Pons (tissue), 1 donor: ENCODE measurements at places on chromosomes 4 and X.
A peak's percentile ranks its signal among the peaks of the same experiment; 100 is the strongest.

DNA sequence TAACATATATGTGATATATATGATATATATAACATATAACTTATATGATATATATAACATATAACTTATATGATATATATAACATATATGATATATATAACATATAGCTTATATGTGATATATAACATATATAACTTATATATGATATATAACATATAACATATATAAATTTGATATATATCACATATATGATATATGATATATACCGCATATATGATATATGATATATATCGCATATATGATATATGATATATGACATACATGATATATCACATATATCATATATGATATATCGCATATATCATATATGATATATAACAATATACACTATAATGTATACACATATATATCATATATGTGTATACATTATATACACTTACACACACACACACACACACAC, 114.3 kb downstream of the ELOVL6 start:
- DNase-seq: no peak

DNA sequence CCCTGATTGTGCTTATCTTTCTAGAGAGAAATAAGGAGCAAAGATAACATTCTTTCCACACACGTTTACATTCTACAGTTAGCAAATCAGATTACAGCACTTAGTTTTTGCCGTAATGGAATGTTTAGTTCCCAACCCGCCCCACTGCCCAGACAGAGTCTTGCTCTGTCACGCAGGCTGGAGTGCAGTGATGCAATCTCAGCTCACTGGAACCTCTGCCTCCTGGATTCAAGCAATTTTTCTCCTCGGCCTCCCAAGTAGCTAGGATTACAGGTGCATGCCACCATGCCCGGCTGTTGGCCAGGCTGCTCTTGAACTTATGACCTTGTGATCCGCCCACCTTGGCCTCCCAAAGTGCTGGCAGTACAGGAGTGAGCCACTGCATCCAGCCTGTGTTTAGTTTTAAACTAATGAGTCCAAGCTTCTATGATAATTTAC, 8.4 kb upstream of the PRPS1 start:
- no peak for DNase-seq

DNA sequence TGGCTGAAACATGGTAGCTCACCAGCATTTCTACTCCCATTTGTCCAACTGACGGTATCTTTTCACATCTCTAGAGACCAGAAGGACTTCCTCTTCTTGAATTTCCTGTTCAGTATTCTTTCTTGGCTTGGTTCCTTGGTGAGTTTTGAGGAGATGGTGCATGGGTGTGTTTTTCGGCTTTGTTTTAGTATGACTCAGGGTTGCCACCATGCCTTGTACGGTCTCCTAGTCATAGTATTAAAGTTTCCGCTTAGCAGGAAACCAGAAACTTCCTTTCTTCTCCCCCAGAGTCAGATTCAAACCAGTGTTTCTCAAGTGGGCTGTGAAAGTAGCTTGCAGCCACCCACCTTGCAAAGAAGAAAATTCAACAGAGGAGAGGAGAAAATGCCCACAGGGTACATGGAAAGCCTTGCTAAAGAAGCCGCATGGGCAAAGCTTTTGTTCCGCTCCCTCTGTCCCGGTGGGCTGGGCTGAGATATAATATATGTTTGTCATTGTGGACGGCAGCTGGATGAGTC, 5.7 kb downstream of the CD99 start:
- peak; percentile 82 for DNase-seq

- no peak for DNase-seq
Measured at GRCh38 chrX:31136144-31136611, 64.3 kb upstream of the FTHL17 start.

- DNase-seq: no peak
Measured at GRCh38 chr4:171765514-171765913, 47.7 kb upstream of the GALNTL6 start.

DNA sequence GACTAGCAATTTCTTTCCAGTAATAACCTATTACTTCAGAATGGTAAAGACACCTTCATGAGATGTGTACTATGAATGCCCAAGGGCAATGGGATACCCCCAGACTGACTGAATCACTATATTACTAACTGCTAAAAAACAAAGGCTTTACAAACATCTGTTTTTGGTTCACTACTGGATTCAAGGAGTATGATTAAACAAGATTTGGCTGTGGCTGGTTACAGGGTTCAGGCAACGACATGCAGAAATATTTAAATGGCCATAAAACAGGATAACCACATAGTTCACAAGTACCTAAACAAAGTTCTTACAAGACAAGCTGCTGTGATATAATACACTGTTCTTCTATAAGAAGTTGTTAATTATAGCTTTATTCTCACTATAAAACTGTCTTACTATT, 128.2 kb downstream of the FRYL start:
- DNase-seq: no peak

- no peak for DNase-seq
Measured at GRCh38 chr4:165016971-165017370, 14.8 kb upstream of the TRIM60 start.

- no peak for DNase-seq
Measured at GRCh38 chr4:104677116-104677515, 182.4 kb upstream of the CXXC4 start.

DNA sequence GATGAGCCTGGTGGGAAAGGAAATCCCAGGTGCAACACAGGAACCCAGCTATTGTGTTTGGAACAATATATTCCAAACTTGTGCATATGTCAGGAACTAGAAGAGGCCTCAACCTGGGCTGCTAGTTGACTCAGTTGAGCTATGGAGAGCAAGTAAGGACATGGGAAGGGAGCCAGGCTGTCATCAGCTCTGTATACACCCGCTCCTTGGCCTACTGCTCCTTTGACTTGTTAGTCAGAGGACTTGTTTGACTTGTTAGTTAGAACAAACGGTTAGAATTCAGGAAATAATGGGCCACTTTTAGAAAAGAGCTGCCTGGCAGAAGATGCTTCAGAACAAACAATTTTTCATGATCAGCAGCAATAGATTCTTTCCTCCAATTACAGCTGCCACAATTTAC, 76.4 kb downstream of the CBLL2 start:
- DNase-seq: no peak

DNA sequence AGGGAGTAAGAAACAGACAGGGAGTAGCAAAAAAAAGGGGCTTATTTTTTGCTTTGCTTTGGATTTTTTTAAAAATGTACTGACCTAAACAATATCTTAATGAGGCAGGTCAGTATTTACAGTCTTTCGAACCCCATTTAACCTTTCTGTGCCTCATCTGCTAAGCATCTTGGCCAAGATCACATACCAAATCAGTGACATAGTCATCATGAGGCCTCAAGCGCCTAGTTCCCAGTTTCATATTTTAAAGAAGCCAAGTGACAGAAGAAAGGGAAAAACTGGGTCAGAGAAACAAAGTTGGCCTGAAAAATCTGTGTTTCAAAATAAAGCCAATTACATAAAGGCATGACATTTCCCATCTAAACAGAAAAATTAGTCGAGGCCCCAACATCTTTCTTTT, 94.6 kb upstream of the WDR44 start:
- DNase-seq: no peak

GRCh38 chr4:32133141-32133540, 1413.0 kb downstream of the PCDH7 start:
- DNase-seq: no peak

- DNase-seq: no peak
Measured at GRCh38 chrX:10048076-10048475, 80.9 kb downstream of the CLDN34 start.

DNA sequence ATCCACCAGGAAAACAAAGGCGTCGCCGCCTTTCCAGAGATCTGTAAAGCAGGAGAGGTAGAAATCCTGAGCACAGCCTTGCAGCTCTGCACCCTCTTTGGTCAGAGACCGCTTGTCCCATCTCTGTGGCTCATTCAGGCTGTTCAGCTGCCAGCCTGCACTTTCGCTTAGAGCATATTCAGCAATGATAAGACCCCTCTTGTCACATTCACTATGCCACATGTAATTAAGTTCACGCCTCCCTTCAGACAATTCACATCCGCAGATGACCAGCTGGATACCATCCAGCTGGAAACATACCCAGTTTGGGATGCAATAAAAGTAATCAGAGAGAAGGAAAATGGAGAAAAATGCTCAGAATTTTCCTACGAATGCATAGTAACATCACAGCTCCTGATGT, 335.4 kb downstream of the UNC5C start:
- peak; percentile 75 for DNase-seq
